Foreskin keratinocyte (primary cell): ENCODE measurements at places on chromosomes 7 and 10.

- peak; percentile 73 for DNase-seq
Measured at GRCh38 chr10:33193057-33193700, 141.3 kb downstream of the NRP1 start.

DNA sequence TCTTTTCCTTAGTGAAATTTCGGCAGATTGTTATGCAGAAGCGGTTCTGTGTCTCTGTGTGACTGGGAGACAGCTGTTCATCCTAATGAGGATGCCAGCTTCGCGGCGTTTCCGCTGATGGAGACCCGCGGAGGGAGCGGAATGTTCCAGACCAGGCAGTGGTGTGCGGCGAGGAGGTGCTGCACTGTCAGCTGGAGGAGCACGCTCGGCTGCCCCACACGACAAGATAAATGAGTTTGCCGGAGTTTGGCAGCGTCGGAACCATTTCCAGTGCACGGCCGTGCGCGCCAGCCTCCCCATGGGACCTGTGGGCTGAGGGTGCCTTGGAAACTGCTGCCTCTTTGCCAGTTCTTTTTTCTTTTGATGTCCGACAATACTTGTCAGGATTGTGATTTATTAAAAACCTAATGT lies 64.6 kb downstream of the WDR37 start:
- DNase-seq: no peak

DNA sequence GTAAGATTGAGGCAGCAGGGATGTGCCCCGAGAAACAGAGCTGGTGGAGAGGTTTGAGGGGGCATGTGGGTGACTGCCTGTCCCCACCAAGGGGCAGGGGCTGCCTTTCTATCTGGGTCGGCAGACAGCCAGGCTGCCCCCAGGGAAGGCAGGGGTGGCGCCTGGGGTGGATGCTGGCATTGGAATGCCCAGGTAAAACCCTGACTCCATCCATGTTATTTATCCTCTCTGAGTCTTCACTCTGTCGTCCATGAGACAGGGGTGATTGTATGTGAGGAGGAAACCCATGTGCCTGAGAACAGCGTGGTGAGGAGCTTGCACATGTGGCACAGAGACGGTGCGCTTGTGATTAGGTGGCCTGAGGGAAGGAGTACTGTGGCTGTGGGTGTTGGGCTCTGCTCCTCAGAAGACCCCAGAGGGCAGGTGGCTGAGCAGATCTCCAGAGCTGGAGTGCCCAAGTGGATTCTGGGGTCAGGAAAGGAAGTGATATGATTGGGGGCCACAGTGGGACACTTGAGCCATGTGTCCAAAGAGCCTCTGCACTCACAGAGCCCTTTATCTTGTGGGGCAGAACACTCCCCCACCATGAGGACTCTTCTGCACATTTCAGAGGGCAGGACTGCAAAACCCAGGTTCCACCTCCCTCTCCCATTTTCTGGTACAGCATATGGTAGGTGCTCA lies 100.4 kb upstream of the RET start:
- DNase-seq: no peak

DNA sequence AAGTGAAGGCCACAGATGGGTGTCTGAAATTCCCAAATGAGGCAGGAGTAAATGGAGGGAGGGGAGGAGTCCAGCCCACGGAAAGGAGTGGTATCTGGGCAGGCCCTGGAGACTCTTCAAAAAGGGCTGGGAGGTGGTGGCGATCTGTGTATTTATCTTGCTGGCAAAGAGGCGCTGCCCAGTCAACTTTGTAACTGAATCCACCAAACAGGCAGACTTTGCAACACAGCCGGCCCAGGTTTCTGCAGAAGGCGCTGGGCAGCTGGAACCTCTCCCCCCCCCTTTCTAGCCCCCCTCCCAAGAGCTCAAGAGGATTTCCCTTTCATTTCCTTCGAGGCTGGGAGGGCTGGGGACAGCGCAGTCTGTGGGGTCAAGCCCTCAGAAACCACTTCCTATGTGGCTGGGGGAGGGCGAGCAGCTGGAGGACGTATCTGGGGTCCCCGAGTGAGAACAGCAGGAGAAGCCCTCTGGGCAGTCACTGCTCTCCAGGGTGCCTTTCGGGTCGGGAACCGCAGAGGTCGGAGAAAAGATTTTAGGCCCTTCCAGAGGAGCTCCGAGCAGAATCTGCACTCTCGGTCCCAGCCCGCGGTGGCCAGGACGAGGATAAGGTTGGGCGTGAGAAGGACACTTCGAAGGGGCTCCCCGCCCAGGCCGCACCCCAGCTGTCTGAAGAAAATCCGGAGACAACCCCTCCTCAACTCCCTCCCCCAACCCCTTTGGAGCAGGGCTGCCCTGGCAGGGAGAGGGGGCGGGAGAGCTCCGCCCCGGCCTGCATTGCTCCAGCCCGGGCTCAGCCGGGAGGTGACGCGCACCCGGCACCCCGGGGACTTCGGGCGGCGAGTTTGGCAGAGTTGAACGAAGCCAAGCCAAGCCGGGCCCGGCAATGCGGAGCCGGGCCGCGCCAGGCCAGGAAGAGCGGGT lies 965 bp downstream of the ZCCHC24 start:
- no peak for DNase-seq

- peak; percentile 54 for DNase-seq
Measured at GRCh38 chr10:11035301-11035991, 17.8 kb downstream of the CELF2 start.

- DNase-seq: peak; percentile 63
Measured at GRCh38 chr10:102814873-102815661, 22.1 kb downstream of the CYP17A1 start.

DNA sequence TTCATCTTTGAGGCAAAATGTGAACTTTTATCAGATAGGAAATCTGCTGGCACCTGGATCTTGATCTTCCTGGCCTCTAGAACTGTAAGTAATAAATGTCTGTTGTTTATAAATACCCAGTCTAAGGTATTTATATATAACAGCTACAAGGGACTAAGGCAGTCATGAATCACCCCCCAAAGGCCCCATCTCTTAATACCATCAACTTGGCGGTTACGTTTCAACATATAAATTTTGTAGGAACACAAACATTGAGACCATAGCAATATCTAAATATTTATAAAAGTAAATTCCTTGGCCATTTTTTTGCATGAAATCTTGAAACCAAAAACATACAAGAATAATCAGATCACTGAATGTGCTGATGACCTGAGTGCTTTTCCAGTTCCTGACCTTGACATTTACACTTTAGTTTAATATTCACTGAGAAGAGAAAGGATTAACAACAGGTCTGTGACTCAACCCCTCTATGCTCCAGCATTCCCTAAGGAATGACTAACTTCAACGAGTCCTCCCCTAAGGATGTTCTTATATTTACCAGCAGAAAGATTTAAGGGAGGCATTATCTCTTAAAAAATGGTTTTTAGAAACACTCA lies 1438.5 kb upstream of the CELF2 start:
- DNase-seq: peak; percentile 58

DNA sequence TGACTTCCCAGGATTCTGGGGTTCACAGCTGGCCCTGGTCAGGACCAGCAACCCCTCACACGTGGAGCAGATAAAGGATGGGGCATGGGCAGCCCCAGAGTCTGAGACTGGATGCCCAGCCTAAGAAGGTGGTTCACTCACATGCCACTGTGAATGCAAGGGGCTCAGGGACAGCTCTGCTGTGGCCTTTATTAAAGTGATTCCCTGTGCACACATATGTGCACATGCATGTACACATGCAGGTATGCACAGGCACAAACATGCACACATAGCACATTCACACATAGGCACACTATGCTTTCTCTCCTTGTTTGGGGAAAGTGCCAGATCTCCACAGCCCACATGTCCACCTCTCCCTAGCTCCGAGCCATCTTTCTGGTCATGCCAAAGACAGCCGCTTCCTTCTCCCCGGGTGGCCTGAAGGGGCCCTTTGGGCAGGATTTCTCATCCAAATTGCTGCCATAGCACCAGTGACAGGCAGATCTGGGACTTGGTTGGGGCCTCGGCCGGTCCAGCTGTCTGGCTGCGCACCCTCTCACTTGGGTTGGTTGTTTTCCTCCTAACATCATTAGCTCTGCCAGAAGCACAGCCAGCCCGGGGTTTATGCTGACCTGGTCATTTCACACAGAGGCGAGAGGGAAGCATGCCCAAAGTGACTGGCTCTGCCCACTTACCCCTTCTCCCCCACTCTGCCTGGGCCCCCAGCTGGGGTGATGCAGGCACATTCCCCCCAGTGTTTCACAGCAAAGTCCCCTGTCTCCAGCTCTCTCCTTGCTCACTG lies 1.4 kb downstream of the GCK start:
- no peak for DNase-seq

GRCh38 chr7:25732766-25733217 lies 419.2 kb upstream of the NFE2L3 start:
- no peak for DNase-seq

GRCh38 chr7:70372768-70373515 lies 759.0 kb upstream of the GALNT17 start:
- no peak for DNase-seq

GRCh38 chr10:12333380-12334185 lies 15.8 kb upstream of the CAMK1D start:
- DNase-seq: peak; percentile 98

DNA sequence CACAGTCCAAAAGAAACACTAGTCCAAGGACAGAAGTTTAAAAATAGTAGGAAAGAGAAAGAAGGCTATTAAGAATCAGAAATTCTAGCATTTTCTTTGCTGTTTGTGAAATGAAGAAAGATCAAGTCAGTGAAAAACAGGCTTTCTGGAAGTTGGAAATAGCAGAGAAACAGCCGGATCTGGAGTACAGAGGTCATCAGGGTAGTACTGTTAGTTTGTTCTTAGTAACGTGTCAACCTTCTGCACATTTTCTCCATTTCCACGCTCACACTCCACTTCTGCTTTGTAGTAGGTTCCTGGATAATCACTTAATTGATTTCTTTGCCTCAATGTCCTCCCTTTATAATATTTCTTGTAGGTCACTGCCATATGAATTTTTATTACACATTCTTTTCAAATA lies 322.6 kb downstream of the PCLO start:
- no peak for DNase-seq

DNA sequence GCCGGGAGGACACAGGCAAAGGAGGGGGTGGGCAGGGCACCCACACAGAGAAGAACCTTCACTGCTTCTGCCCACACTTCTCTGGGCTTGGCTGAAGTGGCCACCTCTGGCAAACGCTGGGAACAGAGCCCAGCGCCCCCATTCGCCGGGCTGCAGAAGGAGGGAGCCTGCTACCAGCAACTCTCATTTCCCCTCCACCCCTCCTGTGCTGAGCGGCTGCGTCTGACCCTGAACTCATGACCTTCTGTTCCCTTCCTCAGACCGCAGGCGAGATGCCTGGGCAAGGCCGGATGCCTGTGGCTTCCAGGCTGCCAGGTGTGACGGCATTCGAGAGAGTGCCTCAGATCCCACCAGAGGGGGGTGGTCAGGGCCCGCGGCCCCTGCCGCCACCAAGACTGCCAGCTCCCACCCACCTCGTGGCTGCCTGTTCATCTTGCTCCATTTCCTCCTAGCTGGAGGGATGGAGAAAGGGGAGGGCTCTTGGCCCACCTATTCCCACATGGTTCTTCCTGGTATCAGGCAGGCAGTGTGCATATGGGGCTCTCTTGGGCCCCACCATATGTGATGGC lies 19.8 kb downstream of the DNAJB12 start:
- no peak for DNase-seq

GRCh38 chr7:102424129-102424551 lies 9.2 kb upstream of the ORAI2 start:
- no peak for DNase-seq

DNA sequence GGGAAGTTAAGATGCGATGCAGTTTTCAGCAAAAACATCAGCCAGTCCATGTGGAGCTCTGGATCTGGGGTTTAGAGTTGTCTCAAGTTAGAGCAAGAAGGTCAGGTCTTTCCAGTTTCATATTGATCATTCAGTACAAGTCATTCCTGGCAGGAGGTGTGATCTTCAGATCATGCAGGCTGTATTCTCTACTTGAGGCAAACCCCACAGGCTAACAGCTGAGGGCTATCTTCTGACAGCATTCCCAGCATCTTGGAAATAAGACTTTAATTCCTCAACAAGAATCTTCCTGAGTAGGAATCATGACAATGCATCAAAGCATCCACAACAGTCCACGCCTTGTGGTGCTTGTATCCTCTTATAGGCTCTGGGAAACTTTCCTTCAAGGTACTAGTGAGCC lies 94.9 kb upstream of the ZNF438 start:
- peak; percentile 9 for DNase-seq

DNA sequence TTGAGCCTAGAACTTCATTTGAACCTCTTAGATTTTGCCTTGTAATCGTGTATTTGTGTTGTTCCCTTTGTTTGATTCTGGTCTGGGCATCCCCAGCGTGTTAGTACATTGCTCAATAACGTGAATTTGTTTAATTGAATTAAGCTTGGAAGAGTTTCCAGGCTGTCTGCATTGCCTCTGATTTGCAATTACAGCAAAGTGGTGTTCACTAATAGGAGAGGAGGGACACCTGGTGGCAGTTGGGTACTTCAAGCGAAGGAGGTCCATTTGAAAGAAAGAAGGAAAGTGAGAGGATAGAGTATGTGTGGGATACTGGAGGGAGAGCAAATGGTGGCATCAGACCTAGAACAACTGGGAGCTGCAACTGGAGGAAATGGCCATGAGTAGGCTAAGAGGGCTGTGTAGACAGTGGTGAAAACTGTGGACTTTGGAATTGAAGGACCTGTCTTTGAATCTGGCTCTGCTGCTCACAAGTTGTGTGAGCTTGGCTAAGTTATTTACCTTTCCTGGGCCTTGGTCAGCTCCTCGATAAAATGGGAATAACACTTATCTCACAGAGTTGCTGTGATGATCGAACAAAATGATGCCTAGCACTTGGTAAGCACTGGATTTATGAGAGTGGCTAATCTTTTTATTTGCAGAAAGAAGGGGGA lies 15.1 kb downstream of the LSMEM1 start:
- no peak for DNase-seq

DNA sequence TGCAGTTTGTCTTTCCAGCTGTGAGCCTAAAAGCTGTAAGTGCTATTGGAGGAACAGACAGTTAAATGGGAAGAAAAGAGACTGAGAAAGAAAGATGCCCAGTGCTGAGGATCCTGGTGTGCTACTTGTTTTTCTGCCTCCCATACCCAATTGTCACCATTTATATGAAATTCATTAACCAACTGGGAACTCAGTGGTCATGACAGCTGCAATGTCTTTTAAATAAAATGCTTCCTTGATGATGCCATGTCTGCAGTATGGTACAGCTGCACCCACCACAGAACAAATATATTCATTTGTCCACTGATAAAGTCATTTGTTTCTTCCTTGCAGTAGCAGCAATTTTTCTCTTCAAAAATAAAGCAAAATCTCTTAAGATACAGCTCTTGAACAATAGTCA lies 15.6 kb upstream of the RTKN2 start:
- DNase-seq: no peak

DNA sequence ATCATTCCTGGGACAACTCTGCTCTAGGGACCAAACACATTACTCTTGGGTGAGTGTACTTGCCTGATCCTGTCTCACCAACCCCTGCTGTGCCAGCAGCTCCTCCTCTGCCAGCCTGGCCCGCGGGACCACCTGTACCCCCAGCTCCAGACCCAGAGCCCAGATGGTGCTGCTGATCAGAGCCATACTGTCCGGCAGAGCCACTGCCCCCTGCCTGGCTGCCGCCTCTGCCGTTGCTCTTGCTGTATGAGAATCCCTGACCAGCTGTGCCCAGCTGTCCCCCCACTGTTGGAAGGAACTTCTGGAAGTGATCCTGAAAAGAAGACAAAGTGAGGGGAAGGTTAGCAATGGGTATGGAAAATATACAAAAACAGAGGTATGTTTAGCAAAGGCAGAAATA lies 6.9 kb downstream of the MYOZ1 start:
- no peak for DNase-seq
